ENCODE measurements at places on chromosomes 6 and 20.

DNA sequence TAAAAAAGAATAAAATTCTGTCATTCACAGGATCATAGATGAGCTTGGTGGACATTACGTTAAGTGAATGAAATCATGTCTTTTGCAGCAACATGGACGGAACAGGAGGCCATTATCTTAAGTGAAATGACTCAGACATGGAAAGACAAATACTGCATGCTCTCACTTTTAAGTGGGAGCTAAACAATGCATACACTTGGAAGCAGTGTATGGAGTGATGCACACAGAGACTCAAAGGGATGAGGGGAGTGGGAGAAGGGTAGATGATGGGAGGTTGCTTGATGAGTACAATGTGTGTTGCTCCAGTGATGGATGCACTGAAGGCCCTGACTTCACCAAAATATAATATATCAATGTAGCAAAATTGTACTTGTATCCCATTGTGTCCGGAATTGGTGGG lies 293.4 kb downstream of the CD109 start:
- DNase-seq = no peak

GRCh38 chr6:160804639-160805038 lies 102.6 kb downstream of the PLG start:
- no peak for DNase-seq

DNA sequence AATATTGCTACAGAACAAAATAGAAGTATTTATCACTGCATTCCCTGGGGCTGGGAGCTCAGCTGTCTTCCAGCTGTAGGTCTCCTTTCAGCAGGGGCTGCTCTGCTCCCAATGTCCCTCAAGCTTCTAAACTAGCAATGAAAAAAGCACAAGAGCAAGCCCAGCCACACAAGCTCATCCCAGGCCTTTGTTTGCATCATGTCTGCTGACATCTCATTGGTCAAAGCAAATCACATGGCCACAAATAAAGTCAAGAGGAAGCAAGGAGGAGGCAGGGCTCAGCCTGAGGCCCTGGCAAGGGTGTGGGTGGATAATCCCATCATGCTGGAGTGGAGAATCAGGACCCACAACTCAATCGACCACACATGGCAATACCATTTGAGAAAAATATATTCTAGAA lies 2.2 kb upstream of the BFSP1 start:
- no peak for DNase-seq

DNA sequence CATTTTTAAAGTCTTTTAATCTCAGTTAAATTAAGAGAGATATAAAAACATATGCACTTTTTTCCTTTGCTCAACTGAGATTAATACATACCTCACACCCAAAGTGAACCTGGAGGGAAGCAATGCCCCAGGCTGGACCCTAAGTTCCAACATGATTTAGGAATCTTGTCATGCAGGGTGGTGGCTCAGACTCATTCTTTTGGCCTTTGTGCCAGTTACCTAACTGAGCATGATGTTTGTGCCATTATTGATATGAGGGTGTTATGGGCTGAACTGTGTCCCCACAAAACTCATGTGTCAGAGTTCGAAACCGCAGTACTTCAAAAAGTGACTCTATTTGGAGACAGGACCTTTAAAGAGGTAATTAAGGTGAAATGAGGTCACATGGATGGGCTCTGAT lies 188.0 kb downstream of the ARHGAP18 start:
- DNase-seq = no peak

GRCh38 chr6:121032268-121033006 lies 301.8 kb downstream of the TBC1D32 start:
- no peak for DNase-seq

- peak; percentile 88 for DNase-seq
Measured at GRCh38 chr6:117677553-117678141, 2.4 kb downstream of the NUS1 start.

DNA sequence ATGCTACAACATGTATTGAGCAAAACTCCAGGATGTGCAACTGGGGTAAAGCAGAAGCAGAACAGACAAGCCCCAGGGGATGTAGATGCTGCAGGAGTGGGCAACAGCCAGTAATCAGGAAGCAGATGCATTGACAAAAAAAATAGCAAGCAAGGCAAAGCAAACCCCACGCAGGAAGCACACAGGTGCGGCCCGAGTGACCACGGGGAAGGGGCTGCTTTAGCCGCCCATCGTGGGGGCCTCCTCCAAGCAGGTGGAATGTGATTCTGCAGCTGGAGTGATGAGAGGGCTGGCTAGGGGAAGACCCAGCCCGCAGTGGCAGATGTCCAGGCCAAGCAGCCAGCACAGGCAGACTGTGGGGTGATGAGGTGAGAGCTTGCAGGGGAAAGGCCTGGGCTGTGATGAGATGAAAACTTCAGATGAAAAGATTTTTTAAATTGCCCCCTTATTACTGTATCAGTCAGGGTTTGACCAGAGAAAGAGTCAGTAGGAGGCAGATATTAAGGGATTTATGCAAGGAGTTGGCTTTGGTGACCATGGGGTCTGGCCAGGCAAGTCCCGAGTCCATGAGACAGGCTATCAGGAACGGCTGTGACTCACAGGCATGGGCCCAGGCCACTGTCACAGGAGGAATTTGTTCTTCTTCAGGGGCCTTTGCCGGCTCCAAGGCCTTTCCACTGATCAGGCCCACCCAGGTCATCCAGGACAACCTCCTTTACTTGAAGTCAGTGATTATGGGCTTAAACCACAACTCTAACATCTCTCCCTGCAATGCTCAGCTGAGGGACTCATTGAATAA lies 207.6 kb downstream of the ANKRD60 start:
- DNase-seq = no peak
